Lung (tissue), 17 donors: ENCODE measurements at places on chromosomes 2 and 18.

DNA sequence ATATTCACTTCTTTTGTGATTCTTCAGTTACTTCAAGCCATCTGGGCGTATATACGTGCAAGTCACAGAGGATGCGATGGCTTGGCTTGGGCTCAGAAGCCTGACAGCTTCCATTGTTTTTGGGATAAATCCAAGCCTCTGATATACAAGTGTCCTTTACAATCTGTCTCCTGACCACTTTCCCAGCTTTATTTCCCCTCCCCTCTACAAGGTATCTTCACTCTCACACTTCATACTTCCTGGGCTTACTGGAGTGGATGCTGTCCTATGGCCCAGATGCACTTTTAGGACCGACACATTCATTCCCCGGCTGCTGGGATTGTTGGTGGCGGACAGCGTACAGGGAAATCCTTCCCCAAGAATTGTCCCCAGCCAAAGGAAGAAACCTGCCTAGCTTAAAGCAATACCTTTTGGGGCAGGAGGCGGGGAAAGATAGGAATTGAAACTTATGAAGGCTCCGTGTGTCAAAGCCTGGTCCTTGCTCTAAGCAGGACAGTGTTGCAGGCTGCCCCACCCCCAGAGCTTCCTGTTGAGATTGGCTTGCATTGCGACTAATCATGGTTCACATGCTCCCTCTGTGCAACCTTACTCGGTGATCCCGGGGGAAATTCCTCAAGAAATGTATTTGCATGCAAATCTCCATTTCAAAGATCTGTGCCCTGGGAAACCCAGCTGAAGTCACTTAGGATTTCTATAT is 802.9 kb upstream of the ID2 start:
- DNase-seq = peak; percentile 65

DNA sequence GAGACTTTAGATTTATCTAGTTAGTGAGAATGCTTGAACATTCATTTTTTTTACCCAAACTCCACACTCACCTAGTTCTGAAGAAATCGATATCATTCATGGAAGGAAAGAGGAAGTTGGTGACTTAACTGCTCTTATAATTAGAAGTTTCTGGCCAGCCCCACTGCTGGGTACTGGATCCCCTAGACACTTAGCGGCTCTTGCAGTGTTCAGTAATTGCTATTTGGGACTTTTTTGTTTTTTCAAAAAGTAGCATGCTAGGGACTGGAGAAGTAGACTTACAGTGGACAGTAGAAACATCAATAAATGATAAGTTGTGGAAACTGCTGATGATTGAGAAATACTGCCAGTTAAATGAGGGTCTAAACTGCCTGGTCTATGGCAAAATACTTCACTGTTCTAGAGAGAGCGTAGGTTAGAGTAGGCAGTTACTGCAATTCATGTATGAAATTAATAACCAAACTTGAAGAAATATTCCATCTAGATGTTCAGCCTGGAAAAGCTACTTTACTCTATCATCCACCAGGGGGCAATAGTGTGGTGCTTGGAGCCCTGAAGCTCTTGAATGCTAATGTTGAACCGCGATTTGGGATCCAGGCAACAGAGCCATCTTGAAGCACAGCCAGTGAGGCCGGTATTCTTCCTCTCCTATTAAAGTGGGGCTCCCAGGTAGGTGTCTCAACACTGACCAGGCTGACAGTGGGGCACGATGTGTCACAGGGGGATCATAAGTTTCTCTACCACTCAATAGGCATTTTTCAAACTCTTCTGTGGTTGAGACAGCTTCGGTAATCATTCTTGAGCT is 146.1 kb upstream of the SESTD1 start:
- peak; percentile 81 for DNase-seq

DNA sequence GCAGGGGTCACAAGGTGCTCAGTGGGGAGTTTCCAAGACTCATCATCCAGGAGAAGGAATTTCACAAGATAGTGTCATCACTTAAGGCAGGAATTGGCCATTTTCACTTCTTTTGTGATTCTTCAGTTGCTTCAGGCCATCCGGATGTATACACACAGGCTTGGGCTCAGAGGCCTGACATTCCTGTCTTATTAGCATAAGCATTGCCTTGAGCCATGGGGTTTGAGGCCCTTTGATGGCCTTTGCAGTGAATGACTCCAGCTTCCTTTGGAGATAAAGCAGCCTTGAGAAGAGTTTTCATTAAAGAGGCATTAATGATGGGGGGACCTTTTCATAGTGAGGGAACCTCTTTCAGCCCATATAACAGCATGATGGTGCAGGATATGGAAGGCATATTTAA is 366.0 kb upstream of the CNTNAP5 start:
- no peak for DNase-seq

GRCh38 chr2:29697181-29697580 is 224.2 kb downstream of the ALK start:
- DNase-seq = no peak

DNA sequence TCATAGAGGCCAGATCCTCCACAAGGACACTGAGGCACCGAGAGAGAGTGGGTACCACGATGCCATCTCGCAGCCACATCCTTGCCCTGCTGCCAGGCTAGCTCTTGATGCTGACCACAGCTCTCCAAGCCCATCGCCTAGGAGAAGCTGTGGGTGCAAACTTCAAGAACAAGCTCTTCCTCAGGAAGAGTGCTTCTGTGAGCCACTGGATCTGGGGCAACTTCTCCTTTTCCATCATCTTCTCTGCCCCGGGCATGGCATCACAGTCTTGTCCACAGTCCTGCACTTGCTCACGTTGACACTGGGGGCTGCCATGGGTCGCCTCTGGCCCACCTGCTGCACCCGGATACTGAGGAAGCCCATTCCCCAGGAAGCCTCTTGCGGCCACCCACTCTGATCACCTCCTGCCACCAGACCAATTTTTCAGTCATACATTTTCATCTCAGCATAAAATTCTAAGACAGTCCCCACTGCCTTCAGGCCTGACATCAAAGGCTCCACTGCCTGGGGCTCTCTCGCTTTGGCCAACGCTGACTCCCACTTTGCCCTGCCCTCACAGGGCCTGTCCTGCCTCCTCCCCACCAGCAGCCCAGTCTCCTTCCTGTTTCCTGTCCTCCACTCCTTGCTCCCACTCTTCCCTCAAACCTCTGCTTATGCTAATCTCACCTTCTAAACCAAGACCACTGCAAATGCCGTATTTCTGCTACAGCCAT is 243.9 kb downstream of the AFF3 start:
- DNase-seq = no peak

- no peak for DNase-seq
Measured at GRCh38 chr2:237824085-237824484, 25.5 kb downstream of the RBM44 start.

DNA sequence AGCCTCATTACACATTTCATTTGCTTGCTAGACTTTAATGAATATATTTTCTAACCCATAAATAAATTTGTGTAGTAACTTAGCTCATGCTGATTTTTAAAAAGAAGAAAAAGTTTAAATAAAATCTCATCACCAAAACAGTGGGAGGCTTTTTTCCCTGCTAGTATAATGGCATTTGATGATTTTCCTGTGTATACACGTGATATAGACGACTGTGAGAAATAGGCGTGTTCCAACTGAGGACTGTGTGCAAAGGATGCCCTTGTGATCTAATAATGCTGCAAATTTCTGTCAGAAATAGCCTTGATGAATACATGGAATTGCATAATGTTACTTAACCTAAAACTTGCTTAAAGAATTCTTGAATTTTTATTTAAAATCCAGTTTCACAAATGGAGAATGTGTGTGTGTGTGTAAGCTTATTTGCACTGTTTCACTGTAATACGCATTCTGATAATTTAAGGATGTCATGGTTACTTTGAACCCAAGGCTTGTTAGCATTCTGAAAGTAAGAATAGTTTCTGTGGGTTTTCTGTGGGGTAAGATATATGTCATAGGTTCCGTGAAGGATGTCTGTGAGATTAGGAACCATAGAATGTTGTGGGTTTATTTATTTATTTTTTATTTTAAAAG is 178.0 kb downstream of the DLGAP1 start:
- no peak for DNase-seq

- peak; percentile 38 for DNase-seq
Measured at GRCh38 chr2:239482778-239483712, 82.2 kb upstream of the HDAC4 start.

- DNase-seq = peak; percentile 75
Measured at GRCh38 chr18:22848615-22849014, 84.5 kb upstream of the RBBP8 start.

DNA sequence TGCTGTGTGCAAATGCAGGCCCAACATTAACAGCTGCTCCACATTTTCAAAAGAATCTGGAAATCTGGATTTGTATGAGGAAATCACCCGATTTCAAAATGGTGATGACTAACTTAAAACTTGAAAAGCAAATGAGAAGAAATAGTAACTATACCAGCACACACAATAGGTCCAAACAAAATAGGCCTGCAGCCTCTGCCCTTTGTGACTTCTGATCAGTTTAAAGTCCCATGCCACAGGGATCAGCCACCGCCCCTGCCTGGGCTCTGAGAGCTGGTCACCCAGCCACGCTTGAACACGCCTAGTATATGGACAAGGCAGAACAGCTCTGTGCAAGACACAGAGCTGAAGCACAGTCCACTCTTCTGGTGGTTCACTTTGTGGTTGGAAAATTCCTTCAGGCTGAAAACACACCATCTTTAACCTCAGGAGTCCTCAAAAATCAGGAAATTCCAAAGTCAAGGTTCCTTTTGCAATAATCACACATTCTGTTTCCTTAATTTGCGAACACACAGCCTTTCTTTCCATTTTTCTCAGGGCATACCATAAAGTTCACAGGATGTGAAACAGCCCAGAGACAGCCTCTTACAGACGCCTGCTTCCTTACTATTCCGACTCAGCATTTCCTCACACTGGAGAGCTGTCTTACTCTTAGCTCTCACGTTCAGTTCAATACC is 150.1 kb upstream of the RIOK3 start:
- DNase-seq = no peak

DNA sequence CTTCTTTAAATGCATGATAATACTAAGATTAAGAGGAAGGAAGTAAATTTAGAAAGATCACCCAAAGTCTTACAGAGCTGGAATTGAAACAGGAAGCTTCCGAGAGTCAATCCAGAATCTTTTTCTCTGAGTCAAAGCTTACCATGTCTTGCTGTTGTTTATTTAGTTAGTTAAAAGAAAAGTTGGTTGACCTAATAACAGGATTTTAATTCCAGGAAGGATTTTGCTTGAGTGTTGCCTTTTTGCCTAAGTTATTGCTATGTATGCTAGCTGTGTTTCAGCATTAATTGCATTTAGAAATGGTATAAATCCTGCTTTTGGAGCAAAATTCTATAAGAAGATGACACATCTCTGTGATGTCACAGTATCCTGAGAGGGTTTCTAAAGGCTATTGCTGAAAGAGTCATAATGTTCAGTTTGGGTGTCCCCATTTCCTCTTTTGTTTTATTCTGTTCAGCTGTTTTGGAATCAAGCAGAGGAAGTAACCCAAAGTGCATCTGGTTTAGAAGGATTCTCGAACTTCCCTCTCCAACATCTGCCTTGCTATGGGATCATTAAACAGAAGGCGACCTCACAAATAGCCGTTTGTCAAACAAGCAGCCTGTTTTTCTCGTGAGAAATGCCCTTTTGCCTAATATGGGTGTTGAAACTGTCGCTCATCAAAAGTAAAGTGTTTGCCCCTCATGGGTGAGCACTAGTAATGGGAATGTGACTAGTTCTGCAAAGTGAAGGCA is 271.5 kb upstream of the MMADHC start:
- DNase-seq = peak; percentile 43

DNA sequence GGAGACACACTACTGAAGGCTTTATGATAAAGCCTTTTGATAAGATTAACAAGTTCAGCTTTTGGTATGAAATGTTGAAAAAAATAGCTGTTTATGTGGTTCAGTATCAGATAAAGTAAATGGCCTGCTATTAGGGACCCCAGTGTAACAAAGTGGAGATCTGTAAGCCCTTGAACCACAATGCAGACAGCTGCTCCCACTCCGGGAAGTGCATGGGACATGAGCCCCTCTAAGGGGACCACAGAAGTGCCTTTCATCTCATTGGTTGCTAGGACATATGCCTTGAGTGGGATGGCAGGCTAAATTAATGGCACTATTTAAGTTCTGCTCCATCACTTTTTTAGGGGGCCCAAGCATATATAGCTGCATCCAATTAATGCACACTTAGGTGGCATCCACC is 167.6 kb upstream of the SOX11 start:
- no peak for DNase-seq

- no peak for DNase-seq
Measured at GRCh38 chr18:54822872-54823845, 5.1 kb upstream of the RAB27B start.

DNA sequence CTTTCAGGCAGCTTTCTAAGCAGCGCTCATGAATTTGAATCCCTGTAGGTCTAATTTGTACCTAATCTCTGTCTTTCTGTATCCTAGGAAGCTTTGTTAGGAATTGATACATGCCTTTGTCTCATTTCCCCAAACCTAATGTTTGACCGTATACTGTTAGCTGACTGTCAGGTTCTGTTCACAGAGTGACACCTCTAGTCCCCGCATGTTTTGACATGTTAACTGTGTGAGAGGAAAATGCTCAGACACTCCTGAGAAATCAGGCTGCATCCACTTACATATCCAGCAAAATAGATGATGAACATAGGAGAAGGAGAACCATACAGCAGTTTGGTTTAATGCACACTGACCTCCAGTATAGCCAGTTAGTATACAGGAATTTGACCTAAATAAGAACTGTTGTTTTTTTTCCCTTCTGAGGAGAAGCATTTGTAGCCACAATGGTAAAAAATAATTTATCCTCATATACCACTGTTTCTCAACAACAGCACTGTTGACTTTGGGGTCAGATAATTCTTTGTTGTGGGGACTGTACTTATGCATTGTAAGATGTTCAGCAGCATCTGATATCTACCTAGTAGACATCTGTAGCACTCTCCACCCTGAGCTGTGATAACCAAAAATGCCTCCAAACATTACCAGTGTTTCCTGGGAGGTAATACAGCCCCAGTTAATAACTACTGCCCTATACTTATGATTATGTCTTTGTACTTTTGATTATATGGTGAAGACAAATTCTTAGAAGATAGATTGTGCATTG is 130.9 kb downstream of the NCOA1 start:
- no peak for DNase-seq

- DNase-seq = no peak
Measured at GRCh38 chr18:61496374-61496773, 163.1 kb downstream of the CDH20 start.

DNA sequence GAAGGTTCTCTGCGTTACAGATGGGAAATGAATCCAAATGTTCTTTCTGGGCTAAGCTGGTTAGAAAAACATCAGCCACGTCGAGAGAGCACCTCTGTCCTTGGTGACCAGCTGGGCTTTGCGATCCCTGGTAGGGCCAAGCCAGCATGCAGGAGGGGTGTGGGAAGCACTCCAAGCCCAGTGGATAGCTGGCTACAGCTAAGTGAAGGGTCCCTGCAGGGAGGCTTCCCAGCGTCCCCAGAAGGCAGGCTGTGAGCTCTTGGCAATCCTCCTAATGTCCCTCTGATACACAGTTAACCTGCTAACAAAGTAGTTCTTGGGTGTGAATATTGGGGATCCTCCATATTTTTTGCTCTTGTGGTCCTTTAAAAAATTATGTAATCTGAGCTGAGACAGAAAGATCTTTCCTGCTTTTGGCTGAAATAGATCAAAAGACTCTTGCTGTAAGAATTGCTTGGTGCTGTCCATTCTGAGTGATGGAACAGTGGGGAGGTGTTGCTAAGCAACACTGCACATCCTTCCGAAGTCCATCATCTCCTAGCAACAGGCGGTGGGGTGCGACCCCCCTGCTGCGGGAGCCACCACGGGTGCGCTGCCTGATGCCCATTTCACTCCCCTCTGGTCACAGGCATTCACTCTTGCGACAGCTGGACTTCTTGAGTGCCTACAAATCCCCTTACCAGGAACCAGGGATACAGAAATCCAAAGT is 88.5 kb upstream of the UXS1 start:
- peak; percentile 43 for DNase-seq

- no peak for DNase-seq
Measured at GRCh38 chr2:192559587-192559986, 364.9 kb upstream of the TMEFF2 start.
